ENCODE measurements at places on chromosomes 2 and 18. TPM values are rescaled to one million over a fixed set of nuclear protein-coding genes. Genes with fewer than 3 reads are reported as not detected.

The DSC3 gene
- 0.38 TPM for total RNA-seq

The RAB6C gene
- not detected for total RNA-seq

The ERFE gene
- total RNA-seq = 0.66 TPM

The ARMC9 gene
- 26.1 TPM for total RNA-seq

The THSD7B gene
- not detected for total RNA-seq

The FKBP1B gene
- 14.8 TPM for total RNA-seq

The PLB1 gene
- 0.36 TPM for total RNA-seq

The DSG4 gene
- total RNA-seq = not detected

The EGR4 gene
- not detected for total RNA-seq

The KCMF1 gene
- 52.3 TPM for total RNA-seq

The ANKRD53 gene
- 0.09 TPM for total RNA-seq

The LAMA3 gene
- 3.1 TPM for total RNA-seq

The CLASP1 gene
- 39.5 TPM for total RNA-seq

The HAT1 gene
- 39.5 TPM for total RNA-seq

The ZNF804A gene
- total RNA-seq = 0.27 TPM

The TMEM131 gene
- total RNA-seq = 11.1 TPM

The HOXD8 gene
- total RNA-seq = 4.1 TPM

The STAT4 gene
- 0.09 TPM for total RNA-seq

The OBSL1 gene
- total RNA-seq = 22.0 TPM

The INPP5D gene
- 26.9 TPM for total RNA-seq

The MAP3K19 gene
- not detected for total RNA-seq

The ASIC4 gene
- total RNA-seq = not detected

The PAX8 gene
- total RNA-seq = not detected

The INPP4A gene
- total RNA-seq = 26.4 TPM

The DSG1 gene
- total RNA-seq = not detected

The TMEM237 gene
- 26.3 TPM for total RNA-seq

The UGT1A6 gene
- total RNA-seq = not detected

The DPP10 gene
- not detected for total RNA-seq

The ANKRD30B gene
- total RNA-seq = not detected

The FAP gene
- 1.5 TPM for total RNA-seq

The GPR35 gene
- total RNA-seq = under 0.01 TPM

The GALNT14 gene
- not detected for total RNA-seq

The PLCL1 gene
- total RNA-seq = 3.8 TPM

The PRSS56 gene
- not detected for total RNA-seq

The CRIM1 gene
- total RNA-seq = 1,178 TPM

The DHRS9 gene
- 17.0 TPM for total RNA-seq

The LYG2 gene
- total RNA-seq = not detected

The FBLN7 gene
- 1.2 TPM for total RNA-seq

The ABHD1 gene
- total RNA-seq = under 0.01 TPM

The HAAO gene
- total RNA-seq = 0.09 TPM

The MALT1 gene
- 11.2 TPM for total RNA-seq

The CASP10 gene
- 21.8 TPM for total RNA-seq

The L3MBTL4 gene
- not detected for total RNA-seq

The CUL3 gene
- total RNA-seq = 56.7 TPM

The ALPG gene
- total RNA-seq = not detected

The FNDC4 gene
- total RNA-seq = 30.1 TPM

The SOX11 gene
- not detected for total RNA-seq

The ABCG8 gene
- not detected for total RNA-seq

The CTIF gene
- total RNA-seq = 16.5 TPM

The RUFY4 gene
- not detected for total RNA-seq

The DPP4 gene
- total RNA-seq = 5.0 TPM

The SPC25 gene
- total RNA-seq = 6.4 TPM

The RAMP1 gene
- total RNA-seq = 0.19 TPM

The UGT1A4 gene
- not detected for total RNA-seq

The LANCL1 gene
- total RNA-seq = 15.7 TPM

The CHST9 gene
- not detected for total RNA-seq

The STARD6 gene
- total RNA-seq = not detected

Measured in endothelial cell of coronary artery (primary cell).